Naive B cell (primary cell): ENCODE measurements at places on chromosomes 1 and 21.

DNA sequence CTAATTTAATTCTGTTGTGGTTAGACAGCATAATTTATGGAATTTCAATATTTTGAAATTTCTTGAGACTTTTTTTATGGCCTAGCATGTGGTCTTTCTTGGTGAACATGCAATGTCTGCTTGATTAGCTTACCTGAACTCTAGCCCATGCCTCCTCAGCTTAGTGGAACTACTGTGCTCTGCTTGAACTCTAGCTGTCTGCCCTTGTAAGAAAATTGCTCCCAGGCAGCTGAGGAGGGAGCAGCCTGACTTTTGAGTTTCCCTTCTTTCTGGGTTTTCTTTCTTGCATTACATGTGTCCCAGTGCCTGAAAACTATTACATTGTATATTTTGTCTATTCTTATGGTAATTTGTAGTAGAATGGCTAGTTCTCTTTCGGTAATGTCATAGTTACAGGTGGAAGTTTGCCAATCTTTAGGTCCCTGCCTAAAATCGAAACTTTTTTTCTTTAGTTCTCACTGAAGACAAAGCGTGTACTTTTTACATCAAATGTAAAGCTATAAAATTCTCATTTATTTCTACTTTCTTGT is 105.3 kb downstream of the MAST2 start:
- DNase-seq: no peak

DNA sequence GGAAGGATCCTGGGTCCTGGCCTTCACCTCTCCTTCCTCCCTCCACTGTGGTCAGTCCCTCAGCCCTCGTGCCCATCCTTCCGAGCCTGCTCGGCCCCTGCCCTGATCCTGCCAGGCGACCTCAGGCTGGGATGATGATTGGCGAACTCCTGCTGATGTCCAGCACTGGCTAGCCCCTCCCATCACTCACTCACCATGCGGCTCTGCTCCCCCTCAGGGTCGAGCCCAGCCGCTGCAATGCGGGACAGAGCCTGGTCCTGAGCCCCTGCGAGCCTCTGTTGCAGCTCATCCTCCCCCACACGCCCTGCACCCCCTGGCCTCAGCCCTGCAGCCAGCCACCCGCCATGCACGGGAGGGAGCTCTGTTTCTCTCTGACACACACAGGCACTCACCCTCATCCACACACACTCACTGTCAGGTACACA is 100.2 kb downstream of the DMRTB1 start:
- no peak for DNase-seq

GRCh38 chr21:38402795-38403194 is 95.5 kb downstream of the ERG start:
- DNase-seq: no peak

DNA sequence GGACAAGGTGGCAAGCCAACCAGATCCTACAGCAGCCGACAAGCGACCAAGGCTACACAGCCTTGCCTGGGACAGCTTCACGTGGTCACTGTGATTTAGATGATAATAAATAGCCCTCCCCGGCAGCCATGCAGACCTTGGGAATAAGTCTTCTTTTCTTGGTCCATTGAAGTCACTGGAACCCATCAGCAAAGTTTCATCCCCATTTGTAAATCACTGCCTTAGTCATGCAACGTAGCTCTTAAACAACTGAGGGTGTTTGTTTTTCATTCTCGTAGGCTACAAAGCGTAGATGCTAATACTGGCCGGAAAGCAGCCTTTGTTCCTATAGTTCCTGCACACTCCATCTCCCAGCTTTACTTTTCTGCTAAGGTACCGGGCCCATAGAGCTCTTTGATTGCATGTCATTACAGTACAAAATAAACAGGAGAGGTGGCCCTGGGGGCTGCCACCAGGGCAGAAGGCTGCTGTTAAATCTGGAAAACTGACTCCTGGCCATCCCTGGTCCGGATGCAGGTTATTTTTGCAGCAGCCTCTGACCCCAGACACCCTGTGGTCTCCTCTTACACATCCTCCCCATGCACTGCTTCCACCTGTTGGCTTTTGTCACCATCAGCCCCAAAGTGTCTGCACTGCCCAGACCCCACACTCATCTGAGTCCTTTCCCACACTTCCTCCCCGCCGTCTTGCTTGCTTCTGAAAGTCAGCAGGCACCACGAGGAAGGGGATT is 105.5 kb downstream of the TOMM20 start:
- no peak for DNase-seq
